ENCODE measurements at places on chromosomes 13 and 19. TPM values are rescaled to one million over a fixed set of nuclear protein-coding genes. Genes with fewer than 3 reads are reported as not detected.

Gene IGFL2
- not detected for total RNA-seq

- no peak for DNase-seq
Observed at GRCh38 chr13:98413796-98414195, 163.1 kb downstream of the STK24 start.

GRCh38 chr13:23754506-23754905 lies 134.7 kb downstream of the MIPEP start:
- no peak for DNase-seq

GRCh38 chr19:42436006-42436405 lies 6.7 kb downstream of the CXCL17 start:
- DNase-seq: no peak

DNA sequence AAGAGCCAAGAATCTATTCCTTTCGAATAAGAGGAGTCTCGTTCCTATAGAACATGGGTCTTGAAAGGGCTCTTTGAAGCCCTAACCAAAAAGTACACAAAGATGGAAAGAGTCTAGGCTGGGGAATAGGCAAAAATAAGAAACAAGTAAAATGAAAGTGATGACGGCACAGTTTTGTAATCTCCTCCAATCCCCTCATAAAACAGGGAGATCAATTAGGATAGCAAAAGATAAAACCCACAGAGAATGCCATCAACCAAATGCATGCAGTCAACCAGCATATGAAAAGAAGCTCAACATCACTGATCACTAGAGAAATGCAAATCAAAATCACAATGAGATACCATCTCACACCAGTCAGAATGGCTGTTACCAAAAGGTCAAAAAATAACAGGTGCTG lies 122.4 kb upstream of the LSM14A start:
- no peak for DNase-seq

DNA sequence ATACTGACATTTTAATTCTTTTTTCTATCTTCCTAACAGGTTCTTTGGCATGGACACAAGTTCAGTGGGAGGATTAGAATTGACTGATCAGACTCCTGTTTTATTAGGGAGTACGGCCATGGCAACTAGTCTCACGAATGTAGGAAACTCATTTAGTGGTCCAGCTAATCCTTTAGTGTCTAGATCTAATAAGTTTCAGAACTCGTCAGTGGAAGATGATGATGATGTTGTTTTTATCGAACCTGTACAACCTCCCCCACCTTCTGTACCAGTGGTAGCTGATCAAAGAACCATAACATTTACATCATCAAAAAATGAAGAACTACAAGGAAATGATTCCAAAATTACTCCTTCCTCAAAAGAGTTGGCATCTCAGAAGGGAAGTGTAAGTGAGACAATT lies 34.5 kb downstream of the ZMYM2 start:
- no peak for DNase-seq

Gene MISP
- total RNA-seq: not detected

Data from Right ventricle myocardium superior (tissue), 1 donor.